ENCODE measurements at places on chromosomes 11 and 22.

- DNase-seq = no peak
These were observed 56.8 kb upstream of the SHANK2 start for GRCh38 chr11:71309181-71309580.

- DNase-seq = no peak
These were observed 1270.6 kb downstream of the LRRC4C start for GRCh38 chr11:40188848-40189247.

DNA sequence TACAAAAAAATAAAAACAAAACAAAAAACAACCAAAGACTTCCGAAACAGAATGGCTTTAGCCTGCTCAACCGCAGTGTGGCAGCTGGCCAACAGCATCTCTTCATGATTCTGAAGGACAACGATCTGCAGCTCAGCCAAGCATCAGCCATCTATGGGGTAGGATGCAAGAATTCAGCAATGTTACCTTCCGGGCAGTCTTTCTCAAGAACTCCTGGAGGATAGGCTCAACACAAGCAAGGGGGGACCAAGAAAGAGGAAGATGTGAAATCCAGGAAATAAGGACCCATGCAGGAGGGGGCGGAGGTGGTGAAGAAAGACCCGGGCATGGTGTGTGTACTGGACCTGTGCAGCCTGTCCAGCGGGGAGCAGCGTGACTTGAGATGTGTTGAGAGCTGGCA lies 3.5 kb upstream of the TSPO start:
- peak; percentile 69 for DNase-seq

- DNase-seq = no peak
These were observed 13.1 kb downstream of the SLC43A1 start for GRCh38 chr11:57502376-57502775.

DNA sequence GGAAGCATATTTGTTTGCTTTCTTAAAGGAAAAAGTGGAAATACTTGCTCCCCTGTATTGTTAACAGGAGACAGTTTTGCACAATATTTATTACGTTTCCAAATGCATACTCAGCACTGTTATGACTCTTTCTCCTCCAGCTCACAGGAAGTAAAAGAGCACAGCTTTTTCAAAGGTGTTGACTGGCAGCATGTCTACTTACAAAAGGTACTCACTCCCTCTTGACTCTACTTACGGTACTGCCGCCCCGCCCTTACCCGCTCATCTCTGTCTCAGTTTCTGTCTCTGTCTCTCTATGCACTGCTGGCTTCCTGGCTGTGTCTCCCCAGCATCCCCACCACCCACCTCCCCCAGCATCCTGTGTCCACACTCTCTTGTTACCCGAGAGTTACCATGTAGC lies 32.2 kb upstream of the MYO18B start:
- DNase-seq = no peak

GRCh38 chr11:134463716-134464115 lies 51.7 kb upstream of the B3GAT1 start:
- DNase-seq = no peak

GRCh38 chr11:56852131-56852530 lies 103.6 kb upstream of the OR9G4 start:
- no peak for DNase-seq

DNA sequence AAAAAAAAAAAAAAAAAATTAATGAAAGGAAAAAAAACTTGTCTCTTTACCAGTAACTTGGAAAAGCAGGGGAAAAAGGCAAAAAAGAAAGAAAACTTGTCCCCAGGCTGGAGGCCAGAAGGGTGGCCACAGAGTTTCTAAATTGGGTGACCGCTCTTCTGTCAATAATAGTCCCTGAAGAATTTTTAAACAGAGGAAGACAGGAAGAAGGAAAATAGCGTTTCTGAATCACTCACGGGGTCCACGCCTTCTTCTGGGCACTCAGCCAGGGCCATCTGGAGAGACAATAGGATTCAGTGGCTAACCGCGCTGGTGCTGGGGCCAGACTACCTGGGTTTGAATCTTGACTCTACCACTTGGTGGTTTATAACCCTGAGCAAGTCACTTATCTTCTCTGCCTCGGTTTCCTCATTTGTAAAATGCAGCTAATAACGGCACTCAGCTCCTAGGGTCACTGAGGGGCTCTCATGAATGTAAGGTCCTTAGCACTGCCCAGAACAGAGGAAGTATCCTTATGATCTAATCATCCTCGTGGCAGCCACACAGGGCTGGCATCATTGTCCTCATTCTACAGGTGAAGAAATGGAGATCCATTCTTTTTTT lies 7.0 kb downstream of the C11orf86 start:
- DNase-seq = peak; percentile 91

- DNase-seq = no peak
These were observed 373.0 kb upstream of the LARGE1 start for GRCh38 chr22:34293324-34293723.

DNA sequence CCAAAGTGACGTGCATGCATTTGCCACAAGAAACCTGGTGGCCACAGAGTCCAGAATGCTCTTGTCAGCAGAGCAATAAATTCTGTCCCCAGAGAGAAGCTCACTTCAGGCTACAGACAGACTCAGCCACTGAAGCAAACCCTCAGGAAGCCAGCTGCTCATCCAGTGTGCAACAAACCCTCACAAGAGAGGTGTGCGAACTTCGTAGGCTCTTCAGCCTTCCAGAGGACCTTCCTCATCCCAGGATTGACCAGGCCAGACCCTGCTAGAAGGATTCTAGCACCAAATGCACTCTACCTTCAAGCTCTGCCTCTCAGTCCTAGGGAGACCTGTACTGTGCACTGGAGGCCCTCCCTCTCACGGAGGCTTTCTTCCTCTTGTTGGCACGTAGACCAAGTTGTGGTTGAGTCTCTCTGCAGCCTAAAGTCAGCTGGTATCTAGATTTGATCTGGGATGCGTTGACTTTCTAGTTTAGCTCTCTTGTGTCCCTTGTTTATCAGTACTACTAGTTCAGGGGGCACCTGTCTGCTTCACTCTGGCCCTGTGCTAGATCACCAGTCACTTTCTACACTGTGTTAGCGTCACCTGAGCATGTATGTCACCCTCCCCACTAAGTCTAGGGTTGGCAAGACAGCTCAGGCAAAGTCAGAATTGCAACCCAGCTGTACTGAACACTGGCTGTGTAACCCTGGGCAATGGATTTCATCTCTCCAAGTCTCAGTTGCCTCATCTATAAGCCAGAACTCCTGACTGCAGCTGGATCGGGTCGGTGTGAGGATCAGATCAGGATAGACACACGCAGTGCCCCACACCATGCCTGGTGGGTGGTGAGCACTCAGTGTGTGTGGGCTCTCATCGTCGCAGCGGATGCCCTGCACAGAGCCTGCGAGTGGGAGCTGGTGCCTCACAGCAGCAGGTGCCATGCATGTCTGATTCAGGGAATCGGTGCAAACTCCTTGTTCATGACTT lies 22.1 kb upstream of the TMPRSS13 start:
- DNase-seq = peak; percentile 59

DNA sequence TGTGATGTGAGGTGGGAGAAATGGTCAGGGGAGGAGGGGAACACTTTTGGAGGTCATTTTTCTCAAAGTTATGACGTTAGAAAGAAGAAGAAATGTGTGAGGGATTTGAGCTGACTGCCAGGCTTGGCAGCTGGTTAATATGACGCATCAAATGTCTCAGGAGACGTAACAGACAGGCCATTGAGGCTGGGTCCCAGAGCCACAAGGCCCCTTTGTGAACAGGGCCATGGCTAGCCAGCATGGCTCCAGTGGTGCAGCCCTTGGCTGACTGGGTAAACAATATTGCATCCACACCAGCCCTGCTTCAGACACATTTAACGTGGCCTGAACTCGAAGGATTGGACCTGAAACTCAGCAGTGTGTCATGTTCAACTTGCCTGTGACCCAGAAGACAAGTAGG lies 34.3 kb downstream of the AMOTL1 start:
- no peak for DNase-seq

DNA sequence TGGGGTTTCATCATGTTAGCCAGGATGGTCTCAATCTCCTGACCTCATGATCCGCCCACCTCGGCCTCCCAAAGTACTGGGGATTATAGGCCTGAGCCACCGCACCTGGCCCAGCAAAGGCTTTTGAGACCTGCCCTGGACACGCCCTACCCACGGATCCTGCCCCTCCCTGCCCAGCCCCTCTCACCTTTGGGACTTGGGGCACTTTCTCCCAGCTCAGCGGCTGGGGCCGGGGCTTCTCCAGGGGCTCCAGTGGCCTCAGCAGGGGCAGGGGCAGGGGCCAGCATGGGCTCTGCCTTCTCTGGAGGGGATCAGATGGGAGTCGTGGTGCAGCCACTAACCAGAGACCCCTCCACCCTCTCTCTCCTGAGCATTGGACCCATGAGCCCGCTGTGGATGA lies 2.2 kb downstream of the MYBPC3 start:
- no peak for DNase-seq

DNA sequence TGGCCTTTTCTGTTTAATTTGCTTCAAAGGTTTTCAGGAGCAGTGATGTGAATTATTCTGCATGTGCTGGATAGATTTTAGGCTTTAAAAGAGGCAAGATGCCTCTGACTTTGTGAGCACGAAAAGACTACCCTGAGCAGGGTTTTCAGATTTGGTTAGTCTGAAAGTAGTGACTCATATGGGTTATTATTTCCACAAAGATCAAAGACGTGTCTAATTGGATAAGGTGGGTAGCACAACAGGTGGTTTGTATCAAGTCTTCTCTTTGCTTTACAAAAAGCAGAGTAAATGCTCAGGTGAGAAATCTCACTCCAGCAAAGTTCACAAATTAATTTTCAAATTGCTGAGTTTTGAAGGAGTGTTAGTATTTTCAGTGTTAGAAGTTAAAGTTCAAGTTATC lies 37.6 kb upstream of the DBX1 start:
- DNase-seq = no peak

GRCh38 chr22:40718250-40719204 lies 39.2 kb downstream of the MCHR1 start:
- DNase-seq = no peak

GRCh38 chr11:43427971-43428370 lies 69.3 kb downstream of the TTC17 start:
- DNase-seq = no peak

DNA sequence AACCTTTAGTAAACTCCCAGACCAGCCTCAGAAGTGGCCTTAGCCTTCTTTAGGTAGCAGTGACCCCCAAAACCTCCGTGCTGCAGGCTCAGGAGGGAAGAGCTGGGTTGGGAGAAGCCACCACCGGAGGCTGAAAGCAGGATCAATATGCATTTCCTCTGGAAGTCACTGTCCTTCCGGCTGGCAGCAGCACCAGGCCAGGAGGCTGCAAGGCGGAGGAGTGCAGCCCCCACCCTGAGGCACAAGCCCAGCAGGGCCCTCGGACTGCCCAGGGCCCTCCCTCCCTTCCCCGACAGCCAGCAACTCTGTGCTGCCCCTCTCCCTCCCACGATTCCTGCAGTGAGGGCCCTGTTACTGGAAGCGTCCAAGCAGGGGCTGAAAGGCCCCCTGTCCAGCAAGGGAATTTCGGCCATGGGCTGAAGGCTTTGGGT lies 3.2 kb upstream of the NRXN2 start:
- DNase-seq = no peak

DNA sequence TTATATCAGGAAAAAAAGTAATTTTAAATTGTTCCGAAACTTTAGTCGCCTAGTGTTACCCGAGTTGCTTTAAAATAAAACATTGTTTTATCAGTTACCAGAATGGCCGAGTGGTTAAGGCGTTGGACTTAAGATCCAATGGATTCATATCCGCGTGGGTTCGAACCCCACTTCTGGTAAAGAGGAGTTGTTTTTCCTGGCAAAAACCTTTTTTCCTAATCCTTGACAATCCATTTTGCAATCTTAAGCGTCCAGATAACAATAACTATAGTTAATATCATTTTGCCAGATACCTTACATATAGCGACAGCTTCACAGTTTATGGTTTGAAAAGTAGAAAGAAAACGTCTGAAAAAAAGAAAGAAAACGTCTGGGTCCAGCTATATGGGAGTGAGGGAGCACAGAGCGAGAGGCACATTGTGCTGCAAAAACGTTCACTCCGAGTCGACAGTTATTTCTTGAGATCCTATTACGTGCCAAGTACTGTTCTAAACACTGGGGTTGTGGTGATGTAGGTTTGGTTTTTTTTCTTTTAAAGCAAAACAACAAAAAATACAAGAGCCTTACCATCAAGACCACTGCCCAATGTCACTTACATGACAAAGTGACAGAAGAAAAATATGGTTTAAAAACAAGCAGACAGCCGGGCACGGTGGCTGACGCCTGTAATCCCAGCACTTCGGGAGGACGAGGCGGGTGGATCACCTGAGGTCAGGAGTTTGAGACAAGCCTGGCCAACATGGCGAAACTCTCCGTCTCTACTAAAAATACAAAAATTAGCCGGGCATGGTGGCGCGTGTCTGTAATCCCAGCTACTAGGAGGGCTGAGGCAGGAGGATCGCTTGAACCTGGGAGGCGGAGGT lies 40.6 kb downstream of the OR4D9 start:
- DNase-seq = no peak

GRCh38 chr11:10604798-10605197 lies 36.3 kb upstream of the LYVE1 start:
- no peak for DNase-seq
